Fibroblast of skin of abdomen (primary cell): ENCODE measurements at places on chromosomes 2 and 18.

GRCh38 chr2:140718999-140719398, 1411.8 kb downstream of the LRP1B start:
- no peak for DNase-seq

DNA sequence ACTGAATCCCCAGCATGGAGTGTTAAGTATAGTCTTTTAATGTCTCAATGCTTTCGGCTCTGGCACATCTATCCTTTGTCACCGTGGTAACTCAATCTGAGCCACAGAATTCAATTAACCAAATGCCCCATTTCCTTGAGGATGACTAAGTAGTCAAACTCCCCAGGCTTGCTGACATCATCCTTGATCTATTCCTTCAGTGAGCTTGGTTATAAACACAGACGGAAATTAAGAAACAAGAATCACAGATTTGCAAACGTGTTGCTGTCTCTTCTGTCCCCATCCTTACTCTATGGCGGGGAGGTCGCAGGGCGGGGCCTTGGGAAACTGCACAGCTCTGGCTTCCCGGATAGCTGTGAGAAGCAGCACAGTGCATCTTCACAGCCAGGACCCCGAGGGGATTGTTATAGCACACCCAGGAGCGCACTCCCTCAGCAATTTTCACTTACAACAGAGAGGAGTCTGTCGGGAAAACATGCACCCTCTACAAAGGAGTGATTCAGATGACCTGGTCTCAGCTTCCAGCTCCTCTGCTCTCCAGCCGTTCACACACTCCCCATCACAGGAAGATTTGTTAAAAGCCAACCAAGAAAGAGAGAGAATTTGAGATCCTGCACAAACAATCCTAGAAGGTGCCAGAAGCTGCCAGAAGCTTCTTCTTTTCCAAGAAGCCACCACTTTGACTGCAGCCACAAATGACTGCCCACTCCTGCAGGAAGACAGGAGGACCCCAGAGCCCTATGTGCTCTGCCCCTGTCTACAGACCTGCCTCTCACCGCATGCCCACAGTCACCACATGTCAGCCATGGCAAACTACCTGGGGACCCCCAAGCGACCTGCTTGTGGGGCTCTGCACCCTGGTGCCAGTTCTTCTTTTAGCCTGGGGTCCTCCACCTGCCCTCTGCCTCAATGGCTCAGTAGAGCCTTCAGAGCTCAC, 44.9 kb upstream of the YWHAQ start:
- peak; percentile 92 for DNase-seq

DNA sequence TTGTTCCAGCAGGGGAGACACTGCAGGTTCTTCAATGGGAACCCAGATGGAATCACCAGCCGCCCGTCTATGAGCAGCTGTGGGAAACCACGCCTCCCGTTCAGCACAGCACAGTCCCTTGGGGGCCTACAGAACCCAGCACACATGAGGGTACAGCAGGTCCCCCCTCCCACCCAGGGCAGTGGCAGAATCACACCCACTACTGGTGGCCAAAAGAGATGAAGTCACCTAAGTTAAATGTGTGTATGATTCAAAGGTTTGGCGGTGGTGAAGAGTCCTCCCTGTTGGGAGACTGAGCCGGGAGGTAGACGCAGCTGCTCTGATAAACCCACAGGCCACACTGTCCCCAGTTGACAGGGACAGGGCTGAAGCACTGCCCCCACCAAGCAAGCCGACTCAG, 44.3 kb downstream of the L3MBTL4 start:
- DNase-seq: no peak

DNA sequence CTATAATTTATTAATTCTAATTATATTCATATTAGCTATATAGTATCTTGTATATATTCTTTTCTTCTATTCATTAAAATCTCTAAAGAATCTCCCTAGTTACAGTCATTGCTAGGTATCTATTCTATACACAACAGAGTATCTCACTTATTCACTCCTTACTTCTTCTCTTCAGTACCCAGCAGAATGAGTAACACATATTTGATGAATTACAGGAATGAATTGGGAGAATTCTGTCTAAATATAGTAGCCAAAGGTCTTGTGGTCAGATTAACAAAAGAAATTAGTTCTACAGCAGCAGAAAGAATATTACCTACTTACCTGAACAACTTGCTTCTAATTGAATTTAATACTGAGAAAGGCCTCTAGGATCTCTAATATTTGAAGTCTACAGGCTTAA, 758.0 kb upstream of the ZEB2 start:
- peak; percentile 28 for DNase-seq

- DNase-seq: peak; percentile 36
Observed at GRCh38 chr18:9612215-9612830, 2.0 kb downstream of the PPP4R1 start.

- DNase-seq: no peak
Observed at GRCh38 chr2:165431014-165431413, 38.5 kb upstream of the CSRNP3 start.

DNA sequence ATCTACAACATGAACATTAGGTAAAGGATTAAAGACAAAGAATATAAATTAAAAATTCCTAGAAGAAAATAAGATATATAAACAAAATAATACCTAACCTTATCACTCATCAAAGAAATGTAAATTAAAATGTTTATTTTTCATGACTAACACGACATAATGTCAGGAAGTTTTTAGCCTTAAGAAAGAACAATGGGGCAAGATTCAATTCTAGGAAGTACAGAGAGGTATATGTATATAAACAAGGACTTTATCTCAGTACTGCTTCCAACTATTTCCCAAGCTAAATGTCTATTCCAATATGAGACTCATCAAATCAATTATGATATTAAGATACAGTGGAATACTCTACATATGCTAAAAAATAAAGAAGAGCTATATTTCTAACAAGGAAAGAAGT, 44.1 kb downstream of the TTC21B start:
- DNase-seq: no peak

DNA sequence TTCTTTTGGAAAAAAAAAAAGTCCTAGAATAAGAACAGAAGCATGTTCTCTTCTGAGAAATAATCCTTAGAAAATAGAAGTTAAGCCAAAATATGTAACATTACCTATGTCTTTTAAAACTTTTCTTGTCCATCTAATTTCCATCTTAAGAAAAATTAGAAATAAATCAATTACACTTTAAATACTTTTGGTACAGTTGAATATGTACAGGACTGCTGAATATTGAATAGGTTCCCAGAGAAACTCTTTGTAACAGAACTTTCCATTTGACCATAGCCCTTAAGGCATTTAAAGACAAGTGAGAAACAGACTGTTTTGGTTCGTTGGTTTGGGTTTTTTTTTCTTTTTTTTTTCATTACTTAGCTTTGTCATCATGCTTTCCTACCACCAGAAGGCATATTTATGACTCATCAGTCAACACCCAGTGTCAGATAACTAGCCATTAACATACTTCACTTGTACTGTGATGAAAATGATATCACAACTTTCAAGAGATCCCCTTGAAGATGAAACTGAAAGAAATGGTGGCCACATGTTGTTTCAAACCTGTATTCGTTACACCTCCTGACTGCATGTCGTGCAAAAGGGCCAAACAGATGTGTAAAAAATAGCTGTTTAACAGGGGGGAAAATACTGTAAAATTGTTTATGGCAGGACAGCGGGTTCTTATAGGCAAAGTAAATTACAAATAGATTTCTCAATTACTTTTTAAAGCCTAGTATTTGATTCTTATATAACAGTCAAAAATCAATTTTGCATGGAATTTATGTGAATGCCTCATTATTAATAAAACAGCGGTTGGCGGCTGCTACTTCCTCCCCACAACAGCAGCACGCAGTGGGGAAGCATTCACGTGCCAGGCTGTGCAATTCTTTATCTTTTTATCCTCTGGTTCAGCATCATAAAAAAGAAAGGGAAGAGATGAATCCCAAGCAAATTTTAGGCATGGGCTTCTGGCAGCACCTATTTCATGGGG, 280.7 kb upstream of the HNRNPA3 start:
- DNase-seq: peak; percentile 80

DNA sequence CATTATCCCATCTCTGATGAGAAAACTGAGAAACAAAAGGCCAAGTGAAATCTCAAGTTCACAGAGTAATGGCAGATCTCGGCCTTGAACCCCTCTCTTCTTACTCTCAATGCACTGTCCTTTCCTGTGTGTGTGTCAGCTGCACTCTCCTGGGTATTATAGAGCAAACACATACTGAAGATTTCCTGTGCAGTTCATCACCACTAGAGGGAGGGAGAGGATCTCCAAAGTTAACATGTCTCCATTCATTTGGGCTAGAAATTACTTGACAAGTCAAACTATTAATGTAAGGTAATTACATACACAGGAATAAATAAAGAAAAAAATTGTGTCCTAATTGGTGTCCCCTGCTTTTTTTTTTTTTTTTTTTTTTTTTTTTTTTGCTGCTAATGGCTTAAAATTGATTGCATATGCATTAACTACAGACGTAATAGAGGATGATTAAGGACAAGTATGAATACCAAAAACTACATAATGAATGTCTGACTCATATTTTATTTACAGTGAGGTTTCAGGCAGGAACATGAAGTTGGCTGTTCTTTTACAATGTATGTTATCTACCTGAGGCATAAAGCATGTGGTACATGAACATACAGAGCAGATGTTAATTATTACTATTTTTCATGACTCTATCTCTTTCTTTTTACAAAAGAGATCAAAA, 269.2 kb downstream of the NYAP2 start:
- peak; percentile 64 for DNase-seq

GRCh38 chr2:144325086-144325485, 194.8 kb downstream of the ZEB2 start:
- peak; percentile 7 for DNase-seq

- DNase-seq: peak; percentile 35
Observed at GRCh38 chr2:220533485-220533884, 906.1 kb downstream of the SLC4A3 start.
